ENCODE measurements at places on chromosomes 2 and 18. TPM values are rescaled to one million over a fixed set of nuclear protein-coding genes. Genes with fewer than 3 reads are reported as not detected.

SLC4A3 gene
- total RNA-seq: 3.0 TPM

SCN3A gene
- total RNA-seq: not detected

COBLL1 gene
- total RNA-seq: 4.2 TPM

NHEJ1 gene
- 15.2 TPM for total RNA-seq

DSG2 gene
- total RNA-seq: 57.5 TPM

C2orf78 gene
- not detected for total RNA-seq

NAT8 gene
- not detected for total RNA-seq

ANKRD62 gene
- not detected for total RNA-seq

CNTNAP5 gene
- total RNA-seq: not detected

CFAP65 gene
- 0.48 TPM for total RNA-seq

MOCOS gene
- 2.7 TPM for total RNA-seq

ALK gene
- not detected for total RNA-seq

MYL1 gene
- total RNA-seq: not detected

TRIM43 gene
- not detected for total RNA-seq

PFN4 gene
- total RNA-seq: 1.1 TPM

GCG gene
- total RNA-seq: not detected

ITGA6 gene
- 38.0 TPM for total RNA-seq

RNF144A gene
- total RNA-seq: 8.1 TPM

PRKAG3 gene
- not detected for total RNA-seq

MARCHF4 gene
- total RNA-seq: 27.4 TPM

PLEKHB2 gene
- total RNA-seq: 80.6 TPM

GKN1 gene
- 0.56 TPM for total RNA-seq

CFC1 gene
- not detected for total RNA-seq

IL1B gene
- total RNA-seq: 0.15 TPM

MRPS5 gene
- total RNA-seq: 72.9 TPM

INHBB gene
- total RNA-seq: 20.0 TPM

COLEC11 gene
- total RNA-seq: 0.70 TPM

CHRNG gene
- not detected for total RNA-seq

ST6GAL2 gene
- total RNA-seq: 16.1 TPM

SERPINB2 gene
- total RNA-seq: not detected

TMEM200C gene
- not detected for total RNA-seq

KCNJ13 gene
- not detected for total RNA-seq

ANKRD30B gene
- total RNA-seq: not detected

CD8B2 gene
- not detected for total RNA-seq

ZSWIM2 gene
- not detected for total RNA-seq

UGT1A4 gene
- total RNA-seq: 0.12 TPM

RESP18 gene
- total RNA-seq: not detected

ZNF804A gene
- total RNA-seq: not detected

ATP6V1B1 gene
- total RNA-seq: 2.7 TPM

GNLY gene
- total RNA-seq: 0.30 TPM

ZBTB7C gene
- total RNA-seq: 0.17 TPM

SNTG2 gene
- total RNA-seq: not detected

PAX8 gene
- total RNA-seq: 0.85 TPM

ATRAID gene
- 230 TPM for total RNA-seq

SERPINB12 gene
- not detected for total RNA-seq

MTERF4 gene
- 29.8 TPM for total RNA-seq

All from A549 treated with Mapracorat at 1 μM for 4 hours (cell line).